HFFc6 (cell line): ENCODE measurements at places on chromosomes 3 and 15.
A peak's percentile ranks its signal among the peaks of the same experiment; 100 is the strongest.

GRCh38 chr15:88450125-88450798 is 16.9 kb downstream of the MRPL46 start:
- peak; percentile 62 for DNase-seq

- DNase-seq, result peak; percentile 8
These were observed 1.2 kb upstream of the TCAIM start for GRCh38 chr3:44337248-44337785.

GRCh38 chr15:100787567-100788417 is 91.8 kb upstream of the ALDH1A3 start:
- DNase-seq, result no peak

GRCh38 chr3:171059978-171060377 is 33.5 kb upstream of the SLC2A2 start:
- DNase-seq, result no peak

GRCh38 chr3:151076626-151077025 is 8.8 kb upstream of the MED12L start:
- DNase-seq, result no peak

- DNase-seq, result no peak
These were observed 22.2 kb downstream of the FXR1 start for GRCh38 chr3:180934638-180935037.

DNA sequence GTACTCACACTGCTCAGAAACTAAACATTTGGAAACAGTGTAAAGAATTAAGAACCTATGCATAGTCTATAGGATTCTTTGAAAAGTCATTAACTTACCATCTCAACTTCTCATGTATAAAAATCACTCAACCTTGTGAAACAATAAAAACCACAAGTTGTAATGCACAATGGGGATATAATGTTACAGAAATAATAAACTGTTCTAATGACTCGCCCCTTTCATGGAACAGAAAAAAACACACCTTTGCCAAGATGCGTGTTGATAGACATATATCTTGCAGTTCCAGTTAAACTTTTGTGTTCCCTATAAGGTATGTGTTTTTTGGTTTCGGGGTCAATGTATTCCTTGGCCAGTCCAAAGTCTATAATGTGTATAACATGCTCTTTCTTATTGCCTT is 50.8 kb upstream of the PPIB start:
- no peak for DNase-seq

- DNase-seq, result peak; percentile 59
These were observed 421 bp downstream of the BMF start for GRCh38 chr15:40108061-40108854.

DNA sequence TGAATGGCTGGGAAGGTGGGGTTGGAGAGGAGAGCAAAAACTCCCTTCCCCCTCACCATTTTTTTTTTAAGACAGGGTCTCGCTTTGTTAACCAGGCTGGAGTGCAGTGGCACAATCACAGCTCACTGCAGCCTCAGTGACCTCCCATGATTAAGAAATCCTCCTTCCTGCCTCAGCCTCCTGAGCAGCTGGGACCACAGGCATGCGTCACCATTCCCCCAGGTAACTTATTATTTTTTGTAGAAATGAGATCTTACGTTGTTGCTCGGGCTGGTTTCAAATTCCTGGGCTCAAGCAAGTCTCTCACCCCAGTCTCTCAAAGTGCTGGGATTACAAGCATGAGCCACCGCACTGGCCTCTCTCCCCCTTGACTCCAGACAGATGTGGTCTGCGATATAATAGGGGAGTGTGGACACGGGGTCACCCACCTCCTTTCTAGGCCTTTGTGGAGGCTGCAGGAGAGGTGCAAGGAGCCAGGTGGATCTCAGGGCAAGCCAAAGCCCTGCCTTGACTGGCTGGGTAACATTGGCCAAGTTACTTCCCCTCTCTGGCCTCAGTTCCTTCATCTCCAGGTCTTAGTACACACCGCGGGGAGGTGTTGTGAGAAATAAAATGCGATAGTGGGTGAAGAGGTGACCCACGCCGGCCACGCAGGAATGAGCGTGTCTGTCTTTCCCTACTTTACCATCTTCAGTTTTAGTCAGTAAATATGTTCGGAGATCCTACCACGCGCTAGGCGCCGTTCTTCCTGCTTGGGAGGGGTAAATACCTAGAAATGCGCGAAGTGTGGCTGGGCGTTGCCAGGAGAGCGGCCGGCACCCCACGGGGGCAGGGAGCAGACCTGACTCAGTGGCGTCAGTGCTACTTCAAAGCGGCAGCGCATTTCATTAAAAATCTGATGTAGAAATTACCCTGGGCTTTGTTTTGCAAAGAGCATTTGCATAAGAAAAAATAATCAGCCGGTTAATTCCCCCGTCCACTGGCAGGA is 20.2 kb upstream of the CORO2B start:
- DNase-seq, result no peak

DNA sequence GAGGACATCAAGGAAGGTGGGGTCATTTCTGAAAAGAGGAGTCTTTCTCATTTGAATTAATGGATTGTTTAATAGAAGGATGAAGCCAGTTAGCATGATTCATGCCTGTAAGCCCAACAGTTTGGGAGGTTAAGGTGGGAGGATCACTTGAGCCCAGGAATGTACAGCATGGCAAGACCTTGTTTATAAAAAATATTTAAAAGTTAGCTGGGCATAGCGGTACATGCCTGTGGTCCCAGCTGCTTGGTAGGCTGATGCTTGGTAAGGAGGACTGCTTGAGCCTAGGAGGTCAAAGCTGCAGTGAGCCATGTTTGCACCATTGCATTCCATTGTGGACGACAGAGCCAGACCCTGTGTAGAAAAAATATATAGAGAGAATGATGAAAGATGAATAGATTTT is 165.5 kb downstream of the ALCAM start:
- no peak for DNase-seq

DNA sequence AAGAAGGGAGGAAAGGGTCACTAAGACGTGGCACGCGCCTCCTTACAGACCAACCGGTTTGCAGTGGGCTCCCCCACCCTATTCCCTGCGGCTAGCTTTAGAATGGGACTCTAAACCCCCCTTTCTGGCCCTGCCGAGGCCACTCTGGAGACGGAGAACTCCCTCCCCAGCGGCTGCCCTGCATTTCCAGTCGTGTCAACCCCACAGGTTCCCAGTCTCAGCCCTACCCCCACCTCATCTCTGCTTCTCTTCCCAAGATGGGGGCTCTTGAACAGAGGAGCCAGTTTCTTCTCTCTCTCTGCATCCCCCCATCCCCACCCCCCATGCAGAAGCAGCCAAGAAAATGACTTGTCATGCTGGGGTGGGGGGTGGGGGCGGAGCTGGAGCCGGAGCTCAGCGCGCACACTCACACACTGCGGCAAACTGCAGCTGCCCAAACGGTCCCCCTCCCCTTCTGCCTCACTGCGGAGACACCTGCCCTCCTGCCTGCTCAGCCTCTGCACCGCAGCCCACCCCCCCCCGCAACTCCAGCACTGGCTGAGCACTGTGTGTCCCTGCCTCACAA is 871 bp downstream of the MAP1A start:
- no peak for DNase-seq
